ENCODE measurements at places on chromosomes 3 and 15. TPM values are rescaled to one million over a fixed set of nuclear protein-coding genes. Genes with fewer than 3 reads are reported as not detected.

- no peak for DNase-seq
Measured at GRCh38 chr3:52205727-52206372, 7.9 kb downstream of the ALAS1 start.

- DNase-seq = no peak
Measured at GRCh38 chr3:53712817-53713388, 133.3 kb downstream of the CHDH start.

GRCh38 chr3:41507336-41508062 lies 308.2 kb downstream of the CTNNB1 start:
- no peak for DNase-seq

GRCh38 chr3:188914552-188914951 lies 257.2 kb upstream of the TPRG1 start:
- DNase-seq = no peak

- DNase-seq = no peak
Measured at GRCh38 chr3:11634081-11634635, 9.6 kb downstream of the VGLL4 start.

GRCh38 chr3:2148561-2149340 lies 50.1 kb downstream of the CNTN4 start:
- no peak for DNase-seq

DNA sequence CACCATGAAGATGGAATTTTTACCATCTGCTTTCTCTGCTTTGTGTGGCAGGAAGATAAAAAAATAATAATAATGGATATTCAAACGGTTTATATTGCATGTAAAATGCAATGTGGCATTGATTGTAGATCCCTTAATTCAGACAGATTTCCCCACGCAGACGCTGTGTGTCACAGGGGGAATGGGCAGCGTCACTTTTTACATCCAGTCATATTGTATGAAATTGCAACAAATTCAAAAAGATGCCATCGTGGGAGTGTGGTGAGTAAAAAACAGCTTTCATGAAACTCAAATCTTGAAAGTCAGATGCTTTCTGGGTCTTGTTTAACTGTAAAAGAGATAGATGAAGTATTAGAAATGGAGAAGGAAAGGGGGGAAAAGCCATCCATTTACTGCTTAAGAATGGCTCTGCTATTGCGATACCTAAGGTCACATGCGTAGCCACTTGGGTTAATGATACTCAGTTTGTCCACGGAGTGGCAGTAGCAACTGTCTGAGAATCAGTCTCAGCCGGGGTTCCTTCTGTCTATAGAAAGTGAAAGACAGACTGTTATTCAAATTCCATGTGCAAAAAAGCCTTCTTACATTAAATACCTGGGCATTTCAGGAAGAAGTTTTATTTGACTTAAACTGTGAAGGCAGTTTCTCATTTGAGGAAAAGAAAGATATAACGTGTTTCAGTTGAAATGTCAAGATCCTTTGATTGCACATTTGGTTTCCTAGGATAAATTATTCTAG lies 28.5 kb downstream of the BTD start:
- DNase-seq = no peak

GRCh38 chr3:141383555-141384129 lies 15.3 kb downstream of the ZBTB38 start:
- DNase-seq = no peak

DNA sequence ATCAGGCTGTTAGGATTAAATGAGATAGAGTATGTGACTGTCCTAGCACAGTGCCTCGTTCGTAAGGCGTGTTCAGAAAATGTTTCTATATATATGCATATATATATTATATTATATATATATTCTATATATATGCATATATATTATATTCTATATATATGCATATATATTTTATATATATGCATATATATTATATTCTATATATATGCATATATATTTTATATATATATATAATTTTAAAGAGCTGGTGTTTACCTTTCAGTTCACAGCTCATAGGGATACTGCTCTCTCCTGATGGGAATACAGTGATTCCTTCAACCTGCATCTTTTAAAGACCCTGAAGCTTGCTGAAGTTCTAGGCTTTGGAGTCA lies 702 bp downstream of the NDUFB4 start:
- DNase-seq = no peak

DNA sequence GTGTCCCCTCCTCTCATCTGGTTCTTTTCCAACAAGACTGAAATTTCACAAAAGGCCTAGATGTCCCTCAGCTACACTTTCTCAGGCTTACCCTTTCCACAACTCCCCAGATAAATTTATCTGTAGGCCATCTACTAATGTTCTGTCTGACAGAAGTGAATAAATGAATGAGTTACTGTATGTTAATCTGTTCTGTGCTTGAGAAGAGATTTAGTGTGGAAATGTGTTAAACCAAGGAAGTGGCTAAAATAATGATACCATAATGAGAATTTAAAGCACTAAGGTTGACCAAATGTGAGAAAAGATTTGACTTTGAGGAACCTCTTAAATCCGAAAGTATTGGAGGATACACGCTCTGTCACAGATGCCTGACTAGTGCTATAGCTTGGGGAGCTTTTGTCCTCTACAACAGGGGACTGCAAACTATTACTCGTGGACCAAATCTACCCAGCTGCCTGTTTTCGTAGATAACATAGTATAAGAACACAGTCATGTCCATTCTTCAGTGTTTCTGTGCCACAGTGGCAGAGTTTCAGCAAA lies 74.8 kb upstream of the P2RY1 start:
- no peak for DNase-seq

The IMPG2 gene
- 0.06 TPM for polyA plus RNA-seq

The PLA2G4F gene
- polyA plus RNA-seq = not detected

The LRRC2 gene
- polyA plus RNA-seq = 5.8 TPM

The PAK6 gene
- polyA plus RNA-seq = 0.47 TPM

The GJD2 gene
- not detected for polyA plus RNA-seq

The NRROS gene
- 2.9 TPM for polyA plus RNA-seq

Measured in ovary (tissue), 10 donors.